ENCODE measurements at places on chromosomes 2 and 18.

DNA sequence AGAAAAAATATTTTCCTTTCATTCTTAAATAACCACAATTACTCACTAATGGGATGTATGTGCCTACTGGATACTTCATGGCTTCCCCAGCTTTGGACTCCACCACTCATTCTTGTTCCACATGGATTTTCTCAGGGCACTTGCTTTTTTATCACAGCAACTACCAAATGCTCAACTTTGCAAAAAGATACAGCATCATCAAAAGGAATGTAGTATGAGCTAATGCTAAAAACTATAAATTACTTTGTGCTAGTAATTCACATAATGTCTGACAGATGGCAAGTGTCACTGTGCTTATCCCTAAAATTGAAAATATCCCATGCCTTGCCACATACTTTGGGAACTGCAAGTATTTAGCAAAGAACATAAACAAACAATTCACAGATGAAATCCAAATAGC is 130.4 kb upstream of the ZFP36L2 start:
- DNase-seq: no peak

GRCh38 chr18:21386523-21387240 is 144.7 kb downstream of the GREB1L start:
- no peak for DNase-seq

GRCh38 chr2:43013821-43014345 is 212.5 kb downstream of the ZFP36L2 start:
- no peak for DNase-seq

DNA sequence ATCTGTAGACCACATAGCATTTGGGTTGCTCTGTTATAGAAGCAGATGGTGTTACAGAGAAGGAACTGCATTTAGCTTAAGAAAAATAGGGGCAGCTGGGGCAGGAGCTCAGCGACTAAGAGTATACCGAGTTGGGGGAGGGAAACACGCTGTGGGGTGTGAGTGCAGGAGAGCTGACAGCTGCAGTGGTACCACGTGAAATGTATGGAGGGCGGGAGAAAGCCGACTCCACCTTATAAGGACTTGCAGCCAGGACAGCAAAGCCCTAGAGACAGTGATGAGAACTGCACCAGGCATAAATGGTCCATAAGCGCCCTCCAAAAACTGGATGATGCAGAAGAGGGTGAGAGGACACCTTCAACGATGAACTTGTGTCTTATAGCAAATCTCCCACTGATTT is 237.6 kb downstream of the PRKCE start:
- DNase-seq: peak; percentile 14

GRCh38 chr2:39356922-39357639 is 80.0 kb downstream of the MAP4K3 start:
- no peak for DNase-seq

- DNase-seq: no peak
These were observed 417.0 kb downstream of the TXNL1 start for GRCh38 chr18:56221195-56222065.

- DNase-seq: no peak
These were observed 42.6 kb downstream of the MAPK4 start for GRCh38 chr18:50602466-50602865.

GRCh38 chr2:210046851-210047500 is 44.5 kb downstream of the RPE start:
- DNase-seq: no peak

DNA sequence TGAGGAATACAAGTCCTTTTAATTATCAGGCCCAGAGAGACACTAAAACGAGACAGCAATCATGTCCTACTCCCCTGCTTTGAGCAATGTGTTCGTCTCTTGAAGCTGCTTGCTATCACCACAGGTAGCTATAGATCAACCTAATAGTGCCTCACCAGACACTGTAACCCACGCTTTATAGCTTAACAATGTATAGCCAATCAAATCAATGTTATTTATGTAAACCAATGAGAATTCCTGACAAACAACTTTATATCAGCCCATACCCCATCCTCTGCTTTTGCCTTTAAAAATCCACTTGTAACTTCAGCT is 26.1 kb downstream of the TMEM247 start:
- DNase-seq: no peak

GRCh38 chr2:121324601-121325000 is 39.6 kb upstream of the TFCP2L1 start:
- no peak for DNase-seq
